ENCODE measurements at places on chromosomes 6 and 20.
A peak's percentile ranks its signal among the peaks of the same experiment; 100 is the strongest.

DNA sequence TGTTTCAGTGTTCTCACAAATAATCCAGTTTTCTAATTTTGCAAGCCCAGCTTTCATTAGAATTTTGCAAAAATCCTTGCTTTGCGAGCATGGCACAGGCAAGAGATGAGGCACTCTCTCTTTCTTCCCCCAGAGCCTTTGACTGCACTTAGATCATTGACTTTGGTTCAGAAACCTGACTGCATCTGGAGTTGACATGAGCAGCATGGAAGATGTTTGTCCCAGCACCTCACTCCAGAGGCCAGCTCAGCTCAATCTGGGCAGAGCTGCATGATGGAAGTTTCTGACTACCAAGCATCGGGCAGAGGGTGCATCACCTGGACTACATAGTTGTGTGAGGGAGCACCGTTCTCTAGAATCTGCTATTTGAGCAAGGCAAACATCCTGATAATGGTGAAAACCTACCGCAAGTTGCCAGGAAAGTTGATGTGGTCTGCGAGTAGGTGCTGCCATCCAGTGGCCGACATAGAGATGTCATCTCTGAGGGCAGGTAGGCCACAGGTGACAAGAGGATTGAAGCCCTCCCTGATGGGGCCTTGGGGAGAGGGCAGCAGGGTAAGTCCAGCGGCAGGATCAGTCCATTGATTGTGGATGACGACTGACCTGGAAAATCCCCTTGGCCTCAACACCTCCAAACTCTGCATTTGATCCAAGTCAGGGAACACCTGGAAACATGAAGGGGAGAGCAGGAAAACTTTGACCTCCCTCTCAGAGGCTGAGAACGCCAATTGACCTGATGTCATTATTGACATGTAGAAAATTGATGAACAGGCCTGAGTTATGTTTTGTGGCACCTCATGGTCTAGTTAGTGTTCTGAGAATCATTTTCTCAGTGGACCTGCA, 3.8 kb upstream of the LPA start:
- DNase-seq = peak; percentile 12

DNA sequence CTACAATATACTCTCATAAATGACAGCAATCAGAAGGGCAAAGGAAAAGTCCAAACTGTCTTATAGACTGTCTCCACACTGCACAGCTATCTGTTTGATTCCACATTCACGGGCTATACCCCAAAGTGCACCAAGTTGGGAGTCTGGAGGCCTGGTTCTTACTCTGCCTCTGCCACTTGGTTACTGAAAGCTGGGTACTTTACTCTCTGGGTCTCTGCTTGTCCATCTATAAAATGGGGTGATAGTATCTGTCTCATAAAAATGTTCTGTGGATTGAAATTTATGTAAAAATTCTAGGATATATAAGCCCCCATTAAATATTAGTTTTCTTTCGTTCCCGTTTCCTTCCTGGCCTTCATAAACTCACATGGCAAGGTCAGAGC, 86.5 kb downstream of the CD164 start:
- DNase-seq = no peak

DNA sequence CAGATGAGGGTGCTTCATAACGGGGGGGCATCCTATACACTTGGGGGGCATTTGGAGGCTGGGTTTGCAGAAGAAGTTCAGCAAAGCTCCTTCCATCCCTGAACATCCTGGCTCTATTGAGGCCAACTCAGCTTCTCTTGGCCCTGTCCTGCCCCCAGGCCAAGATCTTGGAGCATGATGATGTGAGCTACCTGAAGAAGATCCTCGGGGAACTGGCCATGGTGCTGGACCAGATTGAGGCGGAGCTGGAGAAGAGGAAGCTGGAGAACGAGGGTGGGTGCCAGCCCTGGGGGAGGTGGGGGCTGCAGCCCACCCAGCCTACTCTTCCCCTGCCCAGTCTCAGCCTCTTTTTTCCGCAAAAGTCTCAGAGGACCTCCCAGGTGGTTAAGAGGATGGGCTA, 17.2 kb downstream of the GDAP1L1 start:
- DNase-seq = no peak

GRCh38 chr20:53788253-53789022, 194.8 kb upstream of the ZNF217 start:
- no peak for DNase-seq

- no peak for DNase-seq
Observed at GRCh38 chr20:19348582-19348981, 136.1 kb downstream of the SLC24A3 start.

GRCh38 chr20:3788685-3789155, 2.2 kb upstream of the CENPB start:
- no peak for DNase-seq

DNA sequence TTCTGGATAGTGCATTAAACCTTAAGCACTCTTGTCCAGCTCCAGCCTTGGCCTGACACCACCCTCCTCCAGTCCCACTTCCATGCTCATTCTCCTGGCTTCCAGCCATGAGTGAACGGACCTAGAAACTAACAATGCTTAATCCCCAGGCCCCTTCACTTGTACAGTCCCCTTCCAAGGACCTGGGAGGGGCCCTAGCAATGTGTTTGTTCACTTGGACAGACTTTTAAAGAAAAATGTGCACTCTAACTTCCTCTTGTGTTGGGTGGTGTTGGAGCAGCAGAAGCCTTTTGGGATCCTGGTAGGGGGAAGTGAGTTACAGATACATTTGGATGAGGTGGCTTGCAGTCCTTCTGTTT, 48.9 kb upstream of the CCN6 start:
- DNase-seq = no peak

DNA sequence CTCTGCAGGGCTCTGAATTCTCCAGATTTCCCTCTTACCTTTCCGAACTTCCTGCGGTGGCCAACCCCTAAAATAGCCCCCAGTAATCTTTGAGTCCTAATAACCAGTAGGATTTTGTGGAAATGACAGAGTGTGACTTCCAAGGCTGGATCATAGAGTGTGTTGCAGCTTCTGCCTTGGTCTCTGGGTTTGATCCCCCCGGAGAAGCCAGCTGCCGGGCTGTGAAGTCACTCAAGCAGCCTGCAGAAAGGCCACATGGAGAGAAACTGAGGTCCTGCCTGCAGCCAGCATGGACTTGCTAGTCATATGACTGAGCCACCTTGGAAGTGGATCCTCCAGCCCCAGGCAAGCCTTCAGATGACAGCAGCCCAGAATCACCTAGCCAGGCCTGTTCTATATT, 46.3 kb upstream of the SCRT2 start:
- DNase-seq = no peak

GRCh38 chr6:14665827-14666724, 548.5 kb downstream of the CD83 start:
- no peak for DNase-seq

- no peak for DNase-seq
Observed at GRCh38 chr20:9185511-9185910, 116.6 kb downstream of the PLCB4 start.

DNA sequence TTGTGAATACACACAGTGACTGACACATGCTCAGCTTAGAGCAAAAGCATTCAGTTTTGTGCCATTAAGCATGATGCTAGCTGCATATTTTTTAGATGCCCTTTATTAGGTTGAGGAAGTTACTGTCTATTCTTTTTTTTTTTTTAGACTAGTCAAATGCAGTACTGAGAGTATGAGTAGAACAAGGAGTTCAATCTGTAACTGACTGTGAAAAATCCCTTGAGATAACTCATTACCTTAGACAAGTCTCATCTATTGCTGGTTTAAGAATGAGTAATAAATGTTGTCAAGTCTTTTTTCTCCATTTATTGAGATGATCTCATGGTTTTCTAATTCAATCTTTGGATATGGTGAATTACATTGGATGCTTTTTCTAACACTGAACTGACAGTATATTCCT, 23.2 kb downstream of the AHI1 start:
- DNase-seq = no peak

DNA sequence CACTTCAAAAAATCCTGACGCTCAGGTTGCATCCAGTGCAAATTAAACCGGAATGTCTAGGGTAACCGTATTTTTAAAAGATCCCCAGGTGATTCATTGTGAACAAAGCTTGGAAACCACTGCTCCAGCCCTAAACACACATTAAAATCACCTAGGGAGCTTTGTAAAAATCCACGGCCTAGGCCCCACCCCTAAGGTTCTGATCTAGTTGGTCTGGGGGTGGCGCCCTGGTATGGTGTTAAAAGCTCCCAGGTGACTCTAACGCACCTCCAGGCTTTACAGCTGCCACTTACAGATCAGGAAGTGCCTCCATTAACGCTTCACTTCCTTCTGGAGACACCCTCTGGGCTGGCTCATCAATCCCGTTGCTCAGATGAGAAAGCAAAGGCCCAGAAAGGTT, 92.2 kb downstream of the GRM4 start:
- no peak for DNase-seq

DNA sequence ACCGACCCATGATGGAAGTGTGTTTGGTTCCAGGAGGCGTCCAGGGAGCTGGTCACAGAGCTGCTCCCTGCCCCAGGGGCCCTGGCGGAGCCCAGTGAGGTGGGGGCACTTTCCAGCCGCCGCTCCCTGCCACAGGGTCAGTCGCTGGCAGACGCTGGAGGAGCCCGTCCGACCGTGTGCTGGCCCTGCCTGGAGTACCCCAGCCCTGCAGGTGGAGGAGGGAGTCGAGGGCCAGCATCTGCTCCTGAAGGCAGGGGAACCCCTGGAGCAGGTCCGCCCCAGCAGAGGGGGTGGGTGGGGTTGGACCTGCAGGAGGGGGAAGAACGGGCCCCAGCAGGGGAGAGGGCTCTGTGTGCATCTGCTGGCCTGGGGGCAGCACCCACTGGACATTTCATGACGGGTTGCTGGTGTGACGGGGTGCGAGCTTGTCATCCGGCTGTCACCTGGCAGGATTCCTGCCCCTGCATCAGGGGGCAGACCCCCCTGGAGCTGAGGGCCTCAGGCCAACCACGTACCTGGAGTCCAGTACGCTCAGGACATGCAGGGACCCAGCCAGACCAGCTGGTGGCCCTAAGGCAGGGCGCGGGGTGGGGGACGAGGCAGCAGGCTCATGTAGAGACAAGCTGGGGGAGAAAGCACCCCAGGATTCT, 32.3 kb upstream of the GATA5 start:
- DNase-seq = no peak

DNA sequence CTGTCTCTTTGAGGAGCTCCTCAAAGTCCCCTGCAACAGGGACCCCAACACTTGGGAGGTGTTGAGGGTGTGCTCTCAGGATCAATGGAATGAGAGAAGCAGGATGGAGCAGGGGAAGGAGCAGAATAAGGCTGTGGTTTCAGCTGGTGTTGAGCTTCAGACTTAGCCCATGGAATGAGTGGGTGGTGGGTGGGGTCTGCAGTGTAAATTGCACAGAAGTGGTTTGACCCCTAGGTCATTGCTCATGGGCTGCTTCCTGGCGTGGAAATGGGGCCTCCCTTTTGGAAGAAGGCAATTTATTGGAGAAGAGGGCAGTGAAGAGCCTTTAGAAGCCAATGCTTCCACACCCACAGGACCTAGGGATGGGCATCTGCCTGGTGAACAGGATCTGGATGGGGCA, 37.0 kb upstream of the KCNG1 start:
- DNase-seq = no peak

Measured in CD4-positive, alpha-beta memory T cell (primary cell).